ENCODE measurements at places on chromosomes 7 and 10.

DNA sequence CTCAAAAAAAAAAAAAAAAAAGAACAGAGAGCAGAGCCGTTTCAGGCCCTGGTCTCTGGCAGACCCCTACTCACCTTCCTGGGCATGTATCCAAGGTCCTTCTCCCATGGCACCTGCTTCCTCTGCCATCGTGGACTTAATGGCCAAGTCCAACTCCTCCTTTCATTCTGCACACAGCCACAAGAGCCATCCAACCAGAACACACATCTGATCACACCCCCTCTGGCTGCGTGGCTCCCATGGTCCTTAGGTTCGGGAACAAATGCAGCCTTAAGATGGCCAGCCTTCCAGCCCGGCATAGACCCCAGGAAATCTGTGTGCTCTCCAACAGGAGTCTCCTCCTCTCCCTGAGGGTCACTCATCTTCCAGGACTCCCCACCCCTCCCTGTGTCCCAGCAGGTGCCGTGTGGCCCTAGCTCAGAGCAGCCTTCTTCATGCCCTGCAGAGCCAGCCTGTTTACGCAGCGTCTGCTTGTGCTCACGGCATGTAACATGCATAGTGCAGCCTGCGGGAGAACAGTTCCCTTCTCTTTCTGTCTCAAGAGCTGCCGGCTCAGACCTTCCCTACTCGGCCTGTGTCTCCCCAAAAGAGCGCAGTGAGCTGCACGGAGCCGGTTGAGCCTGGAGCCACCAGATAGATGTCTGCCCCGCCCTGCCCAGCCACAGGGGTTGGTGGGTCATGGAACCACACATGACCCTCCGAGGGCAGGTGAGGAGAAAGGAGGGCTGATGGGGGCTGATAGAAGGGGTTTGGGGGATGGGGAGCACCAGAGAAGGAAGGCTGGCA lies 157.3 kb downstream of the NRF1 start:
- no peak for DNase-seq

DNA sequence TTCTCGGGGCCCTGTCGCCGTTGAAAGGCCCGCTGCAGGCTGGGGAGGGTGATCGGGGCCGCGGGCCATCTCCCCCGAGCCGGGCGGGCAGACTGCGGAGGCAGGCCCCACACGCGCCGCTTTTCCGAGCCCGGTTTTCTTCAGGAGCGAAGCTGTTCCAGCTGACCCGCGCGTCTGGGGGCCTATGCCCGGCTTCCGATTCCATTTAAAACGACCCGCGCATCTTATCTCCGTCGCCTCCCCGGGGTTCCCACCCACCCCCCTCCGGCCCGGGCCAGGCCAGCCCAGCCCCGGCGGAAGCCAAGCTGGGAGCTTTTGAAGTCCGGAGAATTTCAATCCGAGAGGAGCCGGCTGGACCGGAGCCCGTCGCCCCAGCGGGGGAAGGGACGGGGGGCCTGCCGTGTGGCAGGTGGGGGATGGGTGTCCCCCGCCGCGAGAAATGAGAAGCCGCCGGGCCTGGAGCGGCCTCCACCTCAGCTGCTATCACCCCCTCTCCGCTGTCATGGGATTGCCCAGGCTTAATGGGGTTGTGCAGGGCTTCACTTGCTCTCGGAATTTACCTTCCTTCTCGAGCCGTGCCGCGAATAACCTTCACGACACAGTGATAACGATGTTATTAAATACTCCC lies 3.1 kb upstream of the EVX1 start:
- no peak for DNase-seq

- DNase-seq = no peak
Observed at GRCh38 chr7:40833191-40833887, 698.5 kb downstream of the SUGCT start.

DNA sequence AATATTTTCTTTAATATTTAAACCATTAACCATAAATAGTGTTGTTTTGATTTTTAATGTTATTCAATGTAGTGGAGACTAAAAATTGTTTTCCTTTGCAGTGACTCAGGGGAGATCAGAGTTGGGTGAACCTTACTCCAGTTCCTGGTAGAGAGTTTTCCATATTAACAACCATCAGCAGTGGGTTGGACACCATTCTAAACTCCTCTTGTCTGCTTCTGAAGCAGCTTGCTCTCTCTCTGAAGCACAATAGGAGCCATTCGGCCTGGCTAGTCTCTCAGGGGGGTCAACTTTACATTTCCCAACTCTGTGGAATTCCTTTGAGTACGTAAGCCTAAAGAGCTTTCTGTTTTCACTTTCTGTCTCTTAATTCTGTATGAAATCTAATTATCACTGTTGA lies 9.4 kb upstream of the NRG3 start:
- DNase-seq = no peak

DNA sequence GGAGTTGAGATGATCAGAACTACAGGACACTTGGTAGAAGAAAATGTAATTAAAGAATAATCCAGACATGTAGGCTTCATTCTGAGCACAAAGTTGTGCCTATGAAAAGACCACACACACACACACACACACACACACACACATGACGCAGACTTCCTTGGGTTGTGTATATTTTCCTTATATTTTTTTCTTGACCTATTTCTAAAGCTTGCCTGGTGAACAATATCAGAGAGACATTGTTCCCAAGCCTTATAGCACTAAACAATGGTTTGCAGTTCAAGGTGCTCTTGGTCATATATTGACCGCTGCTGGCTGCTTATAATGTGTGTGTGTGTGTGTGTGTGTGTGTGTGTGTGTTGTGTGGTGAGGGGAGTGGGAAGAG lies 202.7 kb downstream of the PRPF18 start:
- no peak for DNase-seq

GRCh38 chr7:159067576-159068487 lies 76.8 kb downstream of the VIPR2 start:
- DNase-seq = no peak

- DNase-seq = no peak
Observed at GRCh38 chr7:130127821-130128317, 57.5 kb downstream of the KLHDC10 start.

- no peak for DNase-seq
Observed at GRCh38 chr10:10605551-10606081, 412.1 kb upstream of the CELF2 start.

DNA sequence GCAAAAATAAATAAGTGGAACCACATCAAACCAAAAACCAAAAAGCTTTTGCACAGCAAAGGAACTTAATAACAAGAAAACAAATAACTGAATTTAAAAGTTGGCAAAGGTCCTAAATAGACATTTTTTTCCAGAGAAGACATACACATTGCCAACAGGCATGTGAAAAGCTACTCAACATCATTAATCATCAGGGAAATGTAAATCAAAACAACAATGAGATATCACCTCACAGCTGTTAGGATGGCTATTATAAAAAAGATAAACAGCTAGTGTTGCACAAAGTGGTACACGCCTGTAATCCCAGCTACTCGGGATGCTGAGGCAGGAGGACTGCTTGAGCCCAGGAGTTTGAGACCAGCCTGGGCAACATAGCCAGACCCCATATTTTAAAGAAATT lies 2.2 kb upstream of the SUN3 start:
- DNase-seq = no peak

DNA sequence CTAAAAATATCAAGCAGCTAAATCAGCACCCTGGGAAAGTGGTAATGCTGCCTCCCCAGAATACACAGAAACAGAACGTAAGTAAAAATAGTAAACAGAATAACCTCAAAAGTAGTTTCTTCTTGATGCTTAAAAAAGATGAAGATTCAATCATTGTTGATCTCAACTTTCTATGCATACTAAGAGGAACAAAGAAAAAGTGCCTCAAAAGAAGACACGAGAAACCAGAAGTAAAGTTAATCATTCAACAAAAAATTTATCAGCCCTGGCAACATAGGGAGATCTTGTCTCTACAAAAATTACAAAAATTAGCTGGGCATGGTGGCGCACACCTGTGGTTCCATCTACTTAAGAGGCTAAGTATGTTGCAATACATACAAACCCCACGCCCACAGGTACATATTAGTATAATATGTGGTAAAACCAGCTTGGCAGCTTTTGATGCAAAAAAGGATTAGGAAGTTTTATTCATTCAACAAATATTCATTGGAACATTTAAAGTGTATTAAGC lies 153.7 kb downstream of the NRBF2 start:
- no peak for DNase-seq

- DNase-seq = no peak
Observed at GRCh38 chr10:12969951-12970350, 31.6 kb downstream of the CCDC3 start.

DNA sequence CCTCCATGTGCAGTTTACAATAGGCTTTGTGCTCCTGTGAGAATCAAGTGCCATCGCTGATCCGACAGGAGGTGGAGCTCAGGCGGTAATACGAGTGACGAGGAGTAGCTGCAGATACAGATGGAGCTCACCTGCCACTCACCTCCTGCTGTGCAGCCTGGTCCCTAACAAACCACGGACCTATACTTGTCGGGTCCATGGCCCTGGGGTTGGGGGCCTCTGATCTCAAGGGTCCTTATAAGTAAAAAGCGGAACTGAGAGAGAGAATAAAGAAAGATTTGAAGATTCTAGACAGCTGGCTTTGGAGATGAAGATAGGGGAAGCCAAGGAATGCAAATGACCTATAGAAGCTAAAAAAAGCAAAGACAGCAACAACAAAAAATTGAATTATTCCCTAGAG lies 130.6 kb downstream of the PLXDC2 start:
- DNase-seq = no peak

DNA sequence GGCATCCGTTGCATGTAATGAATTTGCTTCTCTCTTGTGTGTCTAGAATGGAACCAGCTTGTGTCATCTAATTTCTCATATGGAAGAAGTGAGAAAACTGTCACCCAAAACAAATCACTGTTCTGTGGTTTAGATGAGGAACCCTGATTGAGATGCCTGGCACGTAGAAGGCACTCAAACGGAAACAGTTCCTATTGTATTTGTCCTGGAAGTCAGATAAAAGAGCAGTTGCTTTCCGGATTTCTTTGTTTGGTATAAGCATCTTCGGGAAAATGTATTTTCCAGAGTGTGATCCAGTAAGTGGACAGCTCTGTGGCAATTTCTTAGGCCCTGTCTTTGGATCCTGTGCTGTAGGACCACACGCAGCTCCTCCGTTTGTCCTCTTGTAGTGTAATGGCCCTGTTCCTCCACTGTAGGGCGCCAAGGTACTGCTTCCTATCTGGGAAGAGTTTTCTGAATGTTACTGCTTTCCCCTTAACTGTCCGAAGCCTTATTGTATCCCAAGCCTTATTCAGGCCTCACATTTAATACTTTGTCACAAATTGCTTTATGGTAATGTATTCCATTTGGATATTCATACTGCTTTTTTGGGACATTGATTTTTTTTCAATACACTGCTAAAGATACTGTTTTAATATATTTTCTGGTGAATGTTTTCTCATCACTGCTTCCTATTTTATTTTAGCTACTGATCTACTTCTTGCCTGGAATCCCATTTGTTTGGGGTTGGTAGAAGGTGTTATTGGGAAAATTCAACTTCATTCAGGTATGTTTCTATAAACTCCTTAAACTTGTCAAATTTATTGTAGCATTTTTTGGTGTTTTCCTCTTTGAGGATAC lies 24.8 kb downstream of the INPP5F start:
- peak; percentile 17 for DNase-seq

DNA sequence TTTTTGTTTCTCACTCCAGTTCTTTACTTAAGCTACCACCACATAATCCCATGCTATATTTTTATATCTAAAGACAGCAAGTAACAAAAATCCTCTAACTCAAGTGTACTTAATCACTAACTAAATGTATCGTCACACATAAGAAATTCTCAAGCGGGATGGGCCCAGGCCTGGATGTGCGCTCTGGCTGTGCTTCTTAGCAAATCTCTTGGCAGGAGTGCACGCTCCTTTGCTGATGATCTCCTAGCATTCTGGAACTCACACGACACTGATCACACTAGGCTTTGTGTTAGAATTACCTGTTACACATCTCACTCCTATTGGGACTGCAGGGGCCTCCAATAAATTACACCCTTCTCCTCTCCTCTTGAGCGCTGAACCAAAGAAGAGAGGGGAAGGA lies 46.7 kb upstream of the CALD1 start:
- no peak for DNase-seq

DNA sequence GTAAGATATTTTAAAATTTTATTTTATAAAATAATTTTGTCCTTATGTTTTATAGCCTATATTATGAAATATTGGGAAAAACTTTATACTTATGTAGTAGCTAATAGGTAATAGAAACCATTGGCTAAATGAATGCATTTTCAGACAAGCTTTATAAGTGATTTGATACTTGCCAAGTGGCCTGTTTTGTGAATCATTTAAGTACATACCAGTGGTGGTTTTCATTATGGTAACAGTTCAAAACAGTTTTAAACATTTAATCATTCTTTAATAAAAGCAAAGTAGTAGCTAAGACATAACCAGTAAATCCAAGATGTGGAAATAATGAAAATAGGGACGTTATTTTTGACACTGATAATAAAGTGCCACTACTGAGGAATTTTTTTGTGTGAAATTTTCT lies 182.2 kb downstream of the PHF14 start:
- no peak for DNase-seq

GRCh38 chr10:60944058-60944909 lies at the start of gene RHOBTB1:
Gene RHOBTB1, minus strand, starts transcription at chr10:60944185. Its CDS starts 32,643 bp downstream, at chr10:60911542.
- DNase-seq = no peak

DNA sequence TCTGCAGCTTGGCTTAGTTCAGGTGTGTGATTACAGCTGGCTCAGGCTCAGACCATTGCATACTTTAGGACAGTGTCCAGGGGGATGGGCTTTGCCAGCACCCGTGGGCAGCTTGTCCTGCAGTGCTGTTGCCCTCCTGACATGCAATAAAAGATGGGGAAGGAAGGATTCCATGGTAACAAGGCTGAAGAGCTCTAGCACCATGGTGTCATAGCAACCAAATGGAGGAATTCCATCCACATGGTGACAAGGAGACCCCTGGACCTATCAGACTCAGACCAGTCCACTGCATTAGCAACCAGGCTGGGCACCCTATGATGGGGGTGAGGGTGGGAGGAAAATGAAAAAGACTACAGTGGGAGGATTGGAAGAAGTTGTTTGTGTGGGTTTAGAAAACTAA lies 49.9 kb downstream of the SORCS3 start:
- DNase-seq = no peak

DNA sequence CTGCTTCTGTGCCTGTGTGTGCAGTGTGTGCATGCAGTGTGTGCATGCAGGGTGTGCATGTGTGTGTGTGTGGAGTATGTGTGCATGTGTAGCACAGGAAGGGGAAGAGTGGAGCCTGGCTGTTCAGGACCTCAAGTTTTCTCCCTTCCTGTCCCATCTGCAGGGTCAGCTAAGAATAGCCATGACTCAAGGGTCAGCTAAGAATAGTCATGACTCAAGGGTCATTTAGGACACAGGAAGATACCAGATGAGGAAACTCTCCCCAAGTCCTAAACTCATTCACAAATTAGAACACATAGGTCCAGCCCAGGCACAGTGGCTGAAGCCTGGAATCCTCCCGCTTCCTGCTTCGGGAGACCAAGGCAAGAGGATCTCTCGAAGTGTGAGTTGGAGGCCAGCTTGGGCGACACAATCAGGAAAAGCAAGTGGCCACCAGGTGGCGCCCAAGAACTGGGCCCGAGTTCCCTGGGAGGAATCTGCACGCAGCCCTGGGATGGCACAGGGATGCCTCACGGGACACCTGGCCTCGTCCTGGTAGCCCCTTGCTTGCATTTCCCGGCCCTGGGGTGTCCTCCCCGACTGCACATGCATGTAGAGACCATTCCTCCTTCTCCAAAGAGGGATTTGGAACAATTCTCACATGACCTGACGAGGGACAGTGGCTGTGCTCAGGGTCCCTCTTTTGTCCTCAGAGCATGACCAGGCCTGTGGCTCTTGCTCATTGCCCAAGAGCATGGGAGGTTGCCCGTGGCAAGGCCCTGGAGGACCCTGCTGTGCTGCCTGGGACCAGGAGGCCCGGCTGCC lies 21.4 kb upstream of the VOPP1 start:
- DNase-seq = peak; percentile 78

Measured in stimulated activated CD4-positive, alpha-beta T cell treated with anti-CD3 and anti-CD28 coated beads, Interleukin-1b, Interleukin-23, amount 100 ng/mL, for 4 hours (primary cell).